ENCODE measurements at places on chromosomes 2 and 18.

- peak; percentile 37 for DNase-seq
Measured at GRCh38 chr2:218961651-218962570, 2.4 kb downstream of the CDK5R2 start.

- no peak for DNase-seq
Measured at GRCh38 chr2:172281648-172282570, 145.5 kb upstream of the ITGA6 start.

DNA sequence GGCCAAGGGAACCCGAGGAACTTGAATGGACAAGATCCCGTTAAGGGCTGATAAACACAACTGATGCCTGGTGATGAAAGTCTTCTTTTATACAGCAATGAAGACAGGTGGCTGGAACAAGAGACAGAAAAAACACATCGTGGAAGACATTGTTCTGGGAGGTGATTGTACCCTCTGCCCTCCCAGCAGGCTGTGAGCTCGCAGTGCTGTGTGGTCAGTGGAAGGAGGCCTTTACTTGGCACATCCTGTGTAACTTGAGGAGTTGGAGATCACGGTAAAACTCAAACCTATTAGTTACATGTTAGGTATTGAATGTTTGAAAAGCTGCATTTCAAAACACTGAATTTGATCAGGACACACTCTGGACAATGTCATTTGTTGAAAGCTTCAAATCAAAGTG, 249.9 kb upstream of the EPAS1 start:
- no peak for DNase-seq

- no peak for DNase-seq
Measured at GRCh38 chr2:177745531-177745930, 327.0 kb downstream of the PDE11A start.

DNA sequence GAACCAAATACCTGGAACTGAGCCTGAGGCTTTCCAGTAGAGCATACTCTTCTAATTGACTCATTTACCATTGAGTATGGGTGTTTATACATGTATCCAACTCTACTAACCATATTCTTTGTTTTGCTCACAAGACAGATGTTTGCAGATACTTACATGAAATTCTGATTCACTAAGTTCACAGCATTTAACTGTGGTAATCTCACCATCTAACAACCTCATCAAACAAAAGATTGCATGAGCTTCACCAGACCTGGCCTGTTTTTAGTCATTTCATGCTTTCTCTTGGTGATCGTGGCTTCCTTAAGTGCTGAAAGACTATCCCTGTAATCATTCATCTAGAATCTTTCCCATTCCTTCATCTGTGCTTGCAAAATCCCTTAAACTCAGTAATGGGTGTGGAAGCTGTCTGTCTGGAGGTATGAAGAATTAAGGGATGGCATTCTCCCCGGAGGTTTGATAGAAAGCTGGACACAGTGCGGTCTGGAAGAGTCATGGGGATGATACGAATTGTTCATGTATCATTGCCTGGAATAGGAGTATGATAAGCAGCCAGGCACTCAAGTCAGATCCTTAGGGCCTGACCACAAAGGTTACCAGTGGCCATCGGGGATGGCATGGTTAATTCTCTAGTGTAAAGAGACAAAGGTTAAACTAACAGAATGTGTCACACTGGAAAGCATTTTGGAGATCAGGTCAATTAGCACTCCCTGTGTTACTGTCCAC, 42.0 kb upstream of the IL1R1 start:
- no peak for DNase-seq

DNA sequence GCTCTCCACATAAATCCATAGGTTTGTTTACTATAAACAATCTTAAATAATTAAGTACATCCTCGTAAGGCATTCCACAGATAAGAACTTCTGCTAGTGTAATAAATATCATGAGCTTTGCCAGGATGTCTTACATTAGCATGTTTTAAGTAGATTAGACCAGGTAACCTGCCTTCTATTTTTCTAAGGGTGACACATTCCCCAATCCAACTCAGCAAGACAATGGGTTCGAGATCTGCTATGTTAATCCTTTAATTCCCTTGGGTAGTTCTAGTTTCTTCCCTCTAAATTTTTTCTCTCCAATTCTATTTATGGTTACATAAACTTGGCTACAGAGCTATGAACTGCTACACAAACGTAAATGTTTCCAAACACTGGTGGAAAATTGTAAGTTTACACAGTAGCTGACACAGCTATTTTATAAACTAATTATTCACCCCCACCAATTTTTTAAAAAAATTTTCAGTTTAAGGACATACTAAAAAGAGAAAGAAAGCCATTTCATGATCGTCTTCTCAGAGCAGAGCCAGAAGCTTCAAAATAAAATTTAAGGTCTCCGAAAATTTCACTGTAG, 386.5 kb upstream of the SLC39A10 start:
- no peak for DNase-seq

DNA sequence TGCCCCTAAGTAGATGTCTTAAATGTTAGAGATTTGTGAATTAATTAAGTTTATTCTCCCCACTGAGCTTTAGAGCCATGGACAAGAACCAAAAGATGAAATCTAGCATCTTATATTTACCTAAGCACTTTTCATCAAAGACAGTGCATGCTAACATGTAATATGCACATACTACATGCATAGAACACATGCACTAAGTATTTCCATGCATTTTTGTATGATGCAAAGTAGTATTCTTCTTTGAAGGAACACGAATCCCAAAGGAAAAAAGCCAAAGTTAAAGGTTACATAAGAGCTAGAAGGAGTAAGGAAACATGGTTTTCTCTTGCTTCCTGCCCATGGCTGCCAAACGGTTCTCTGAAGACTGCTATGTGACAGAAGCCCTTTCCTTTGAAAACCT, 15.3 kb downstream of the STAMBP start:
- no peak for DNase-seq

GRCh38 chr2:235841863-235842262, 326.3 kb downstream of the GBX2 start:
- no peak for DNase-seq

GRCh38 chr2:98899041-98899702, 36.9 kb downstream of the CRACDL start:
- peak; percentile 21 for DNase-seq

DNA sequence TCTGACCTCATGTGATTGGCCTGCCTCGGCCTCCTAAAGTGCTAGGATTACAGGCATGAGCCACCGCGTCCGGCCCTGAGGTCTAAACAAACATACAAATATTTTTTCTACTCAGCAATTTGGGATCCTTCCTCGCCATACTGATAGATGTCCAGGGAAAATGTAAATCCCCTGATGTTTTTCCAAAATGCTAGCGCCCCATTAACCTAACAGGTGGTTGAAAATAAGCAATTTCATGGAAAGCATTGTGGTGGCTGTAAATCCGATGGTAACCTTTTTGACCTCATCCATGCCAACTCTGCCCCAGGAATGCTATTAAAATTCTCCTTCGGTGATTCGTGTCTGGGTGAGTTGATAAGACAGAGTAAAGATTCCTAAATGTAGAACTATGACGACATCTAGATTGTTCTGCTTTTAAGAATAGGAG, 19.3 kb downstream of the GEMIN6 start:
- no peak for DNase-seq

All from left lobe of liver (tissue), 2 donors.